ENCODE measurements at places on chromosomes 16 and 17. TPM values are rescaled to one million over a fixed set of nuclear protein-coding genes. Genes with fewer than 3 reads are reported as not detected.

KRTAP17-1 gene
- 0.09 TPM for total RNA-seq

MYH11 gene
- 1.1 TPM for total RNA-seq

LRRC36 gene
- total RNA-seq, result 0.19 TPM

- no peaks in the 10 kb centered on the region for H3K4me1 ChIP-seq
- H3K4me3 ChIP-seq, result no peak overlapping the region
- no peaks in the 10 kb centered on the region for H3K27me3 ChIP-seq
- no peaks in the 10 kb centered on the region for H3K36me3 ChIP-seq
Observed at GRCh38 chr17:70327723-70328122, 158.4 kb downstream of the KCNJ2 start.

DNA sequence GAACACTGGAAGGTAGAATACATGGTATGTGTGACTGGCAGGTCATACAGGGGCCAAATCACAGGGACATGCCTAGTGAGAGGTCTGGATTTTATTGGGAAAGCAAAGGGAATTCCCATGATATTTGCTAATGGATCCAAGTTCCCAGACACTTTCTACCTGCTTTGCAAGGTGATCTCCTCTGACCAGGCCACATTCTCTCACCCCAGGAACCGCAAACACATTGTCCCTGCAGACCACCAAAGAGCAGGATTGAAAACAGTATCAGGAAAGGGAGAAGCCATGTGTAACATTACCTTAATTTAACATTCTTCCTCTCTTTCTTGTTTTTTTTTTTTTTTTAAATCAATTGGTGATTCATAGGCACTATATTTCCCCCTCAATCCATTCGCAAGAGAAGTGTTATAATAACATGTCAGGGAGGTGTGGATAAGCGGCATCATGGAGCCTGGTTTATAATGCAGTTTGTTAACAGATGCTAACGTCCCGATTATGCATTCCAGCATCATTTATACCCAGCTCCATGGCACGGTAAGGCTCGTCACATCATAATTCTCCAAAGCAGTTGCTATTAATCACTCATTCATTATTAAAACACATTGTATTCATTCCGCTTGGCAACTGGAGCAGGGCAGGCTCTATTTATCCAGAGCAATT lies 155.1 kb upstream of the CCL2 start:
- H3K27me3 ChIP-seq, result no peaks in the 10 kb centered on the region
- no peak for DNase-seq
- H3K27ac ChIP-seq, result no peak overlapping the region

Data from thymus (tissue), 14 donors.